ENCODE measurements at places on chromosomes 12 and 14.

DNA sequence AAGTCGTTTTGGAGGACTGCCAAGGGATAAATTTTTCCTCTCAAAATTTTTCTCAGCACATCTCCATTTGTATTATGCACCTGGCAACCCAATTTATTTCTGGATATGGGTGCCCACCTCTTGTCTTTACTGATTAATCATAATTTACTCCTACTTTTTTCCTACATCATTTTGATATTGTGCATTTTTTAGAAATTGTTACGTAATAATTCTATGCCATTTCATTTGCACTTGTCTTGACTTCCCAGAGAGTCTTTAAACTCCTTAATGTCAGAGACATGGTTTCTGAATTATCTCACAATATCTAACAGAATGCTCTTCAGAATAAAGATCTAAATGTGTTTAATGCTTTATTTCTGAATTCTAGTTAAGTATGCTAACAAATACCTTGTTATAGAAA lies 113.1 kb downstream of the TMTC3 start:
- DNase-seq: no peak

DNA sequence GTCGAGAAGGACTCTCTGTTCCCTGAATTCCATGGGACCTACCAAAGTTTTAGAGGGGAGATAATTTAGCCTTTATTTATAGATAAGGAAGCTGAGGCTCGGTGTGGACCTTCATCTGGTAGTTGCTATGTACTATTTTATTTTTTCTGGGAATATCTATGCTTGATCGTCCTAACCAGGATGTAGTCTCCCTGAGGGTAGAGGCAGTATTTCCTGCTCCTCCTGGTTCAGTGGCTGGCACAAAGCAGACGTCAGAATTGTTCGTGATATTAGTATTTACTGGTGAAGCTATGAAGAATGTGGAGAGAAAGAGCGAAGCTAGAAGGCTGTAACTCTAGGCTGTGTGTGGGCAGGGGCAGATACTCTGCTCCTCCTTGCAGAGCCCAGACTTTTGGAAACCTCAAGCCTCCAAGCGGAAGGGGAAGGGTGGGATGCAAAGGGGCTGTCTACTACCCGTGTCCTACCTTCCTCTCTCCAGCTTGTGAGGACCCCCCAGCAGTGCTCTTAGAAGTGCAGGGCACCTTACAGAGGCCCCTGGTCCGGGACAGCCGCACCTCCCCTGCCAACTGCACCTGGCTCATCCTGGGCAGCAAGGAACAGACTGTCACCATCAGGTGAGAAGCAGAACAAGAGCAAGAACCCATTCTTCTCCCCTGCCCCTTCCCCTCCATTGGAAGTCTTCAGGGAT lies 1.4 kb downstream of the LRP10 start:
- no peak for DNase-seq

DNA sequence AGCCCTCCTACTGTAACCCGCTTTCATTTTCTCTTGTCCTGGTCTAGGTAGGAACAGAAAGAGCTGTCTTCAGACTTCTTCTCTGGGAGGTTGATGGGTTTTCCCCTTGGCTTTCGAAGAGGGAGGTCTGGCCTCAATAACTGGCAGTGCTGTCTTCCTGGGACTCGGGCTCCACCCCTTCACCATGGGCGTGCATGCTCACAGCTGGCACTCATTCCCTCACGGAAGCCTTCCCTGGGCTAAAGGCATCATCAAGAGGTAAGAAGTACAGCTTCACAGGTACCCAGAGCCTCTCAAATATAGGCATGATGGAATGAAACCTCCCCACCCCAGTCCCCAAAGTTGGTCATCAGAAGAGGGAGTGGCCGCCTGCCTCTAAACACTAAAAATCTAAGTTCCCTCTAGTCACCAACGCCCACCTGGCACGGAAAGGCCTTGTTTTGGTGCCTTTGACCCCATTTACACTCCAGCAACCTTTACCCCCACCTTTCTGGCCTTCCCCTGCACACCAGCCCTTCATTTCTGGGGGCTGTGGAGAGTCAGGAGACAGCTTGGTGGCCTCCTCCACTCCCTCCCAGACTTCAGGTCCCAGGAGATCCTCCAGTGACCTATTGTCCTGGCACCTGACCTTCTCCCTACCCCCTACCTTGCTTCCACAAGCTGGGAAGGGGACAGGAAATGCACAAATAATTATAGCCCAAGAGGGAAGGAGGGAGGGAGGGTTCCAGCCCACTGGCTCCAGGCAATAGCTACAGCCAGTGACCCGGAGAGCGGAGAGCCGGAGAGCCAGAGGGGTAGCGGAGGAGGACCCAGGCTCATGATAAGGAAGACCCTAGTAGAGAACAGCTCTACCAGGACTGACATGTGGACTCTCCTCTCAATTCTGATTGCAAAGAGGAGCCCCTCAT lies 2.8 kb downstream of the RAPGEF3 start:
- no peak for DNase-seq

DNA sequence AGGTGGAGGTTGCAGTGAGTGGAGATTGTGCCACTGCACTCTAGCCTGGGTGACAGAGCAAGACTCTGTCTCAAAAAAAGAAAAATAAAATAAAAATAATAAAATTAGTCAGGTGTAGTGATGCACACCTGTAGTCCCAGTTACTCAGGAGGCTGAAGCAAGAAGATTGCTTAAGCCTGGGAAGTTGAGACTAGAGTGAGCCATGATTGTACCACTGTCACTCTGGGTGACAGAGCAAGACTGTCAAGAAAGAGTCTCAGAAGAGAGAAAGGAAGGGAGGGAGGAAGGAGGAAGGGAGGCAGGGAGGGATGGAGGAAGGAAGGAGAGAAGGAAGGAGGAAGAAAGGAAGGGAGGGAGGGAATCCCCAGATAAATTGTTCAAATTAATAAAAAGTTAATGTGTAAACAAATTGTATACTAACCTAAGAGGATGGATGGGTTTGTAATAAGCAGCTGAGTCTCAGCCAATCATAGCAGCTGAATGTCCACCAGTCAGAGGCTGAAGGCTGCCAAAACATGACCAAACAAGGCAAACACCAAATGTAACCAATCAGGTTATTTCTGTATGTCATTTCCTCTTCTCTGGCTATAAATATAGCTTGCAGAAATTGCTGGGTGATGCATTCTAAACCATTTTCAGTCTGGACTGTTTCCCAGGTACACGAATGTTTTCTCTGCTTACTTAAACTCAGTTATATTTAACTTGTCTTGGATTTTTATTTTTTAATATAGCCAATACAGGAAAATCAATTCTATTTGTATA lies 6.1 kb upstream of the CDCA4 start:
- DNase-seq: peak; percentile 44

GRCh38 chr14:103628684-103629502 lies at the start of gene KLC1:
Gene KLC1 (plus strand): TSS chr14:103629211. CDS start chr14:103654565, 25,354 bp downstream.
- DNase-seq: peak; percentile 90

GRCh38 chr14:64891173-64891838 lies 11.6 kb upstream of the SPTB start:
- DNase-seq: no peak

DNA sequence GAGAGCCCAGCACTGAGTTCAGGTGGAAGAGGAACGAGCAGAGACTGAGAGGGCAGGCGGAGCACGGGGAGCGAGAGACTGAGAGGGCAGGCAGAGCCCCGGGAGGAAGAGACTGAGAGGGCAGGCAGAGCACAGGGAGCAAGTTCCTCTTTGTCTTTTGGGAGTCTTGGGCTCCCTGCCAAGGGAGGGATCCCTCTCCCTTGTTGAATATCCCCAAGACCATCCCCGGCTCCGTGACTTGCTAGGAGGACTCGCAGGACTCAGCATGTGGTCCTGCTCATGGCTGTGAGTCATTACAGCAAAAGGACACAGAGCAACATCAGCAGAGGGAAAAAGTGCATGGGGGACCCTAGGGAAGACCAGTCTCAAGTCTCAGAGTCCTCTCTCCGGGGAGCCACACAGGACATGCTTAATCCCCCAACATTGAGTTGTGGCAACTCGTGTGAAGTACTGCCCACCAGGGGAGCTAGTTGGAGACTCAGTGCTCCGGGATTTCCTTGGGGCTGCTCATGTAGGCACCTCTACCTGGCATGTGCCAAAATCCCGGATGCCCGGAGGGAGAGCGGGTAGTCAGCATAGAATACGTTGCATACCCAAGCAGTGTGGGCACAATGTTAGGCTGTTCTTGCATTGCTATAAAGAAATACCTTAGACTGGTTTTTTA lies 81.0 kb downstream of the CCDC92 start:
- no peak for DNase-seq

DNA sequence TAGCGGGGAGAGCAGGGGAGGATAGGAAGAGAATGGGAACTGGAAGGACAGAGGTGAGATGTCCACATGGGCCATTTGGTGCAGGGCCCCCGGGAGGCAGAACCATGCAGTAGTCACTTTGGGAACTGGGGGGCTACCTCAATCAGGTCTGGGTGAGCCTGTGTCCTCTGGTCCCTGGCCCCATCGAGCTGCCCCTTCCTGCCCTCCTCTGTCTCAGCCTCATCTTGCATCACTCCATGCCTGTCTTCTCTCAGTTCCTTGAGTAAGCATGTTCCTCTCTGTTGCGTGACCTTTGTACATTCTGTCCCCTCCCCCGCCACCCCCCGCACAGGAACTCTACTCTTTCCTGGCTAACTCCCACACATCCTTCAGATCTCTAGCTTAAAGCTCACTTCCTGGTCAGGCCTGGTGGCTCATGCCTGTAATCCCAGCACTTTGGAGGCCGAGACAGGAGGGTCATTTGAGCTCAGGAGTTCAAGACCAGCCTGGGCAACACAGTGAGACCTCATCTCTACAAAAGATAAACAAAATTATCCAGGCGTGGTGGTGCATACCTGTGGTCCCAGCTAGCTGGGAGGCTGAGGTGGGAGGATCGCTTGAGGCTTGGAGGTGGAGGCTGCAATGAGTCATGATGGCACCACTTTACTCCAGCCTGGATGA lies 23.2 kb downstream of the FOS start:
- DNase-seq: peak; percentile 64

DNA sequence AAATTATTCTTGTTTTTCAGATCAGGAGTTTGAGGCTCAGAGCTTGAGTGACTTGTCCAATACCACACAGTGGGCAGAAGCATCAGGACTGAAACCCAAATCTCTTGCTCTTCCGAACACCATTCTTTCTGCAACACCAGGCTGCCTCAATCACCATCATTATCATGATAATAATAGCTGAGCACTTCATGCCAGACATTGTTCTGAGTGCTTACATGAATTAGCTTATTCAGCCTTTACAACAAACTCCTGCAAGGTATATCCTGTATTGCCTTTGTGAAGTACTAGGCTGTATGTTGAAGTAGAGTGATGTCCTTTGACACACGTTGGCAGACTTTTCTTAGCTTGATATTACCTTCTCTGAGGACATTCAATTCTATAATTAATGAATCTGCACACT lies 257.4 kb upstream of the ATP2B1 start:
- no peak for DNase-seq

DNA sequence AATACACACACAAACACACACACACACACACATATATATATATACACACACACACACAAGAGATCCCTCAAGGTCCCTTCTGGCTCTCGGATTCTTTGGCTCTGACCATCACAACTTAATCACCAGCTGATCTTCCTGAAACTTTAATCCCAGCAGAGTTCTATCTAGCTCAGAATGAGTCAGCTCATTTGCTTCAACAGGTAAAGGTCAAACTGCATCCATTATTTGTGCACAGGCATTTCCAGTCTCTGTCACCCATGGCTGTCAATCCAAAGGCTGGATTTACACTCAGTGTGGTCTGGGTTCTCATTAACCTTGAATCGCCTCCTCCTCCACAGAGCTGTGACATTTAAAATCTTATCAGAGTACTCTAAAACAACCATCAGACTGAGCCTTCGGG lies 113.3 kb upstream of the TMPO start:
- no peak for DNase-seq

DNA sequence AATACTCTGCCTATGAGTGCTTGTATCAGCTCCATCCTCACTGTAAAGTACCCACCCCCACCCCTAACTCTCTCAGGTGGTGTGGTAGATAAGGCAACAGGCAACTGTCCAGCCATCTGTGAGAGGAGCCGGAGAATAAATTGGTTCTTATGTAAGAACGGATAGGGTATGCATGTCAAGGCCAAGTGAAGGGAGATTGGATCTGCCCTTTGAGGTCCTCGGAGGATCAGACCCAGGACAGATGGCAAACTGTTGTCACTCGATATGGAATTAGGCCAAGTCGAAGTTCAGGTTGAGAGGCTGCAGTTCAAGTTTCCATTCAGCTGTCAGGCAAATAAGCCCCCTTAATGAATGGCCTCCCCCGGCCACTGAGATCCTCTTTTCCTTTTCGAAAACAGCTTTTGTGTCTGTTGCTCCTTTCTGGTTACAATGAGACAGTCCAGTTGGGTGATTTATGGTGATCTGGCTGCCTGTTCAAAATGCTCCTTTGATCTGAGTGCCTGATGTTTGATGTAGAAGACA lies 120.3 kb downstream of the VRK1 start:
- DNase-seq: peak; percentile 30

- DNase-seq: no peak
Measured at GRCh38 chr12:1488908-1489381, 105.4 kb downstream of the FBXL14 start.

DNA sequence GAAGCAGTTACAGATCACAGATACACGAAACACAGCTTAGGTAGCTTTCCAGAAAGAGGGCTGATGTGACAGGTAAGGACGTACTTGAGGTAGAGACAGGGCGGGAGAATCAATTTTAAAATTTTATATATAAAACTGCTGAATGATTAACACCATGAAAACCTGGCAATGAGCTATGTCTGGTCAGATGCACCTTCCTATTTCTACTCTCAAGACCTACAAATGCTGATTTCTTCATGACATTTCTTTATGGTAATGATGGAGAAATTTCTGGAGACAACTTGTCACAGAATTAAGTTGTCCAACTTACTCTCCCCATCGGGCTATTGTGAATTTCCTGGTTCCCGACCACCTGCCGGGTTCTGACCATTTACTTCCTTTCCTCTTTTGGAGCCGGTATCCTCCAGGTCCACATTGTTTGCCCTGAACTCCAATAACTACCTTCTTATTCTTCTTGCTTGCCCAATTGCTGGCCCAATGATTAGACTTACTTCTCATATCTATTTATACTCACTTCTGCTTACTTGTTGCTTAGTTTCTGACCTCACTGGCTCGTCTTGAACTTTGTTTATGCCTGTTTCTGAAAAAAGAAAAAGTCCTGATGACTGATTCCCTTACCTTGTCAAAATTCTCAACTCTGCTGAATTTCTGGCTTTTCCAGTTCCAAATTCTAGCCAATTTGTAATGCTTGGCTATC lies 12.8 kb upstream of the ATP2B1 start:
- DNase-seq: no peak

All from femur (tissue), 1 donor.